ENCODE measurements at places on chromosomes 3 and 15.

DNA sequence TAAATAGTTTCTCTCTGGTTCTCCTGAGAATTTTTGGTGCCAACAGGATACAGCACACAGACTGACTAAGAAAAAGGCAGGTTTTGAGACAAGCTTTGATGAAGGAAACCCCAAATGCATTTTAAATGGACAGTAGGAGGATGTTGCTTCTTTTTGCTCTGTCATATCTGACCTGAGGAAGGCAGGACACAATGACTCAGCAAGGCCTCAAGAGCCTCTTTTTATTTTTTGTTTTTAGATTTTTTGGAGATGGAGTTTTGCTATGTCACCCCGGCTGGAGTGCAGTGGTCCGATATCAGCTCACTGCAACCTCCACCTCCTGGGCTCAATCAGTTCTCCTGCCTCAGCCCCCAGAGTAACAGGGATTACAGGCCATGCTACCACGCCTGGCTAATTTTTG lies 16.9 kb upstream of the KNG1 start:
- no peak for DNase-seq

DNA sequence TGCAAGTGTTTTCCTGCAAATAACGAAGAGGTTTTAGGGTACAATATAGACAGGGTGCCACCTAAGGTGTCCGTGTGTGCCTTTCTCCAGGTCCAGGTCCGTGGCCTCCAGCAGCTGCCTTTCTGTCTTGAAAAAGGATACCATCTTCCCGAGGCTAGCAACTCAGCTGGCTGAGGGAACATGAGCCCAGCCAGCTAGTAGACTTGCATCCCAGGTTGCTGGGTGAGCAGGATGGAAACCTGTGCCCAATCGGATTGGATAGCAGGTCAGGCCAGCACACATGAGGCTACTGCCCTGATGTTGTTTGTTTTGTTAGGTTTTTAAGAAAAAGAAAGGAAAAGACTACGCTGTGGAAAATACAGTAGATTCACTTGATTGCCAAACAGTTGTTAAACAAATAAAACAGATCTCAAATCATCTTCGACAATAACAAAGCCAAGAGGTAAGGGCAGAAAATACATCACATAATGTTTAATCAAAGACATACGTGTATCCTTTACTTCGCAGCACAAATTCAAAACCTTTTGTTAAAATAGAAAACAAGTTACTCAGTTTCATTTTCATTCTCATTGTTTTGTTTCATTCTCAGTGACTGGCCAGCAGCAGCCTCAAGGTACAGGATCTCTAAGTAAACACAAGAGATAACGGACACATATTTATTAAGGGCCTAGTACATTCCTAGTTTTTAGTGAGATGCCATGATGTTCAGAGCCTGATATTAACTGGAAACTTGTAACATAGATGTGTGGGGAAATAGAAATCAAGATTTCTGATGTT lies 661.2 kb upstream of the NR2F2 start:
- no peak for DNase-seq

GRCh38 chr3:170751083-170751898 lies 118.7 kb downstream of the RPL22L1 start:
- DNase-seq, result no peak

DNA sequence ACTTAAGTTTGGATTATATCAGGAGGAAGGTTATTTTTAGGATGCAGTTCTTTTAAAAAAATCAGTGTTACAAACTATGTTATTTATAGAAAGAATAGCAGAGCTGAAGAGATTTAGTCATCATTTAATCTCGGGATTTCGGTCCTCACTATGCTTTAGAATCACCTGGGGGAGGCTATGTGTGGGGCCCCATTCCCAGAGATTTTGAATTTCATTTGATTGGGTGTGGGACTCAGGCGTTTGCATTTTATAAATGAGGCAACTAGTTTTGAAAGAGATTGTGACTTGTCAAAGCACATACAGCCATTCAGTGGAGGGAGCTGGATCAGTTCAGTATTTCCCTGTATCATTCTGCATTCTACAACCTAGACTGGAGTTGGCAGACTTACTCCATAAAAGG lies 36.8 kb downstream of the TFG start:
- no peak for DNase-seq

GRCh38 chr3:112847692-112848091 lies 1.0 kb upstream of the CD200R1L start:
- peak; percentile 12 for DNase-seq

GRCh38 chr3:279325-279724 lies 82.8 kb downstream of the CHL1 start:
- no peak for DNase-seq

DNA sequence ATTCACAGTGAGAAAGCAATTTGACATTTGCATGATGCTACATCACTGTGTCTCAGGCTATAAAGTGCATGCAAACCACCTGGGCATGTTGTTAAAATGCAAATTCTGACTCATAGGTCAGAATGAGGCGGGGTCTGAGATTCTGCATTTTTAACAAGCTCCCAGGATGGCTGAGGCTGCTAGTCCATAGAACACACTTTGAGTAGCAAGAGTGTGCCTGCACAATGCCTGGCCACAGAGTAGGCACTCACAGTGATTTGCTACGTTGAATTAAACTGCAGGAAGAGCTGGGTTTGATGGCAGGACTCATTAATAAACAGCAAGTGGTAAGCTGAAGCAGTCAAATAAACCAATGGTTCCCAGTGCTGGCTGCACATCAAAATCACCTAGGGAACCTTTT lies 48.1 kb downstream of the NTRK3 start:
- DNase-seq, result no peak

DNA sequence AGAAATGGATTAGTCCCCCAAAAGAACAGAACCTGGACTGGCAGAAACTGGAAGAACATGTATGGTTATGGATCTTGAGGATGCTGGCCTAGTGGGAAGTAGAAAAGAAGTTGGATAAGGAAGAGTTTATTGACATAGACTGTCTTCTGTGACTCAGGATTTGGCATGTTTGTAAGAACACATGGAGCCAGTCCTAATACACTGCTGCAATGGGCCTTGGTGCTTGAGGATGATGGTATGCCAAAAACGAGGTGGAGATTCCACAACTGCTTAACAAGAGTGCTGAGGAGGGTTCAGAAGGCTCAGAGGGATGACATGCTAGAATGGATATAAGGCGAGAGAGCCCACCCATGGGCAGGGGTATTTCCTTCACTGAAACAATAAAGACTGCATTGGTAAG lies 22.4 kb downstream of the LZTFL1 start:
- DNase-seq, result no peak

DNA sequence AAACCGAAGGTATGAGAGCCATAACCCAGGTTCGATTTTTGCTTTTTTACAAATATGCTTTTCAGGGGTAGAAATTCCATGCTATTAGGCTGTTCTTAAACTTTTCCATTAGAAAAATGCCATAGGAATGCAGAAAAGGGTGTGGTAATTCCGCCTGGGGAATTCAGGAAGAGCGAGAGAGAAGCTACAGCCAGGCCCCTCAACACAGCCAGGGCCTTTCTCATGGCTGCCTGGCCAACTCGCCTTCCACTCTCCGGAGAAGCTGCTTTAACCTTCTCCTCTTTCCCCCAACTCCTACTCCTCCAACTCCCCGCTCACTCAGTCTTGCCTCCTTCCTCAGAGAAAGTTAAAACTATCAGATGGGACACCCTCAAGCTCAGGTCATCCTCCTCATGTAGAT lies 9.1 kb upstream of the TICRR start:
- DNase-seq, result no peak

- DNase-seq, result no peak
Observed at GRCh38 chr3:130971208-130971607, 55.4 kb downstream of the ASTE1 start.

GRCh38 chr3:159082519-159082918 lies 280.7 kb downstream of the MFSD1 start:
- DNase-seq, result no peak

GRCh38 chr3:70006089-70006488 lies 6.6 kb downstream of the SAMMSON start:
- DNase-seq, result no peak

- no peak for DNase-seq
Observed at GRCh38 chr15:52803467-52804306, 13.6 kb upstream of the ONECUT1 start.

DNA sequence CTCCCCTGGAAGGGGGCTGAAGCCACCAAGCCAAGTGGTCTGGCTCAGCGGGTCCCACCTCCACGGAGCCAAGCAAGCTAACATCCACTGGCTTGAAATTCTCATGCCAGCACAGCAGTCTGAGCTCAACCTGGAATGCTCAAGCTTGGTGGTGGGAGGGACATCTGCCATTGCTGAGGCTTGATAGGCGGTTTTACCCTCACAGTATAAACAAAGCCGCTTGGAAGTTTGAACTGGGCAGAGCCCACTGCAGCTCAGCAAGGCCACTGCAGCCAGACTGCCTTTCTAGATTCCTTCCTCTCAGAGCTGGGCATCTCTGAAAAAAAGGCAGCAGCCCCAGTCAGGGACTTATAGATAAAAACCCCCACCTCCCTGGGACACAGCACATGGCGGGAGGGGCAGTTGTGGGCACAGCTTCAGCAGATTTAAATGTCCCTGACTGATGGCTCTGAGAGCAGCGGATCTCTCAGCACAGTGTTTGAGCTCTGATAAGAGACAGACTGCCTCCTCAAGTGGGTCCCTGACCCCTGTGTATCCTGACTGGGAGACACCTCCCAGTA lies 23.2 kb upstream of the IGSF10 start:
- DNase-seq, result no peak

DNA sequence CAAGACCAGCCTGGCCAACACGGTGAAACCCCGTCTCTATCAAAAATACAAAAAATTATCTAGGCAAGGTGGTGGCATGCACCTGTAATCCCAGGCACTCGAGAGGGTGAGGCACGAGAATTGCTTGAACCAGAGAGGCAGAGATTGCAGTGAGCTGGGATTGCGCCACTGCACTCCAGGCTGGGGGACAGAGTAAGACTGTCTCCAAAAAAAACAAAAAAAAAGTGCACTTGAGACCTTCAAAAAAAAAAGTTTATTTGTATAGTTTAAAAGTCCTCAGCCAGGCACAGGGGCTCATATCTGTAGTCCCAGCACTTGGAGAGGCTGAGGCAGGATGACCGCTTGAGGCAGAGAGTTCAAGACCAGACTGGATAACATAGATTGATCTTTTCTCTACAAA lies 2.1 kb downstream of the PBRM1 start:
- no peak for DNase-seq

DNA sequence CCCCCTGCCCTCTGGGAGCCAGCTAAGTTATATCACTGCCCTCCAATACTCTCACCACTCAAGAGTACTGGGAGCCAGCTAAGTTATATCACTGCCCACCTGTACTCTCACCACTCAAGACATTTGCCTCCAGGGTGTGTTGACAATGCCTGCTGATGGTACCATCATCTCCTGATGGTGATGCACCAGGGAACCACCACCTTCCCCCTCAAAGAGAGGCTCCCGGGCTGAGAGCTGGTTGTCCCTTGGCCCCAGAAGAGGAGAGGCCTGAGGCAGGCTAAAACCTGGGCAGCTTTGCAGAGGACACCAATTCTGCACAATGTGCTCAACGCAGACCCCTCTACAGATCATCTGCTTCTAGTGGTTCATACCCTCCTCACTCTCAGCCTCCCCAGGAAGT lies 7.5 kb upstream of the HAPLN3 start:
- no peak for DNase-seq

GRCh38 chr15:100114100-100114499 lies 227.7 kb downstream of the ADAMTS17 start:
- DNase-seq, result no peak

- DNase-seq, result no peak
Observed at GRCh38 chr3:33008282-33008681, 56.8 kb downstream of the CCR4 start.

DNA sequence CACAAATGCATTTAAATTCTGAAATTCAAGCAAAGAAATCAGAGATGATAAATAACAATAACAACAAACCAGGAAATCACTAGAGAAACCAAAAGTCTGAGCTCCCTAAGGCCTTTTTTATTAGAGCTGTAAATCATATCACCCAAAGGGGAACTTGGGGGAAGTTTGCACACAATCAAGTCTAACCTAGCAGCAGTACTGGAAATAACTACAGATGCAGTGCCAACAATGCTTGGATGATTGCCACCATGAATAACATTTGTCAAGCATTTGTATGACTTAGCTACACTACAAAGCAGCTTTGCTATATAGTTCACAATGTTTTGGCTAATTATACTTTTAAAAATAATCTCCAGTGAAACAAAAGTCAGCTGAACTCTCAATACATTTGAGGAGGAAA lies 27.8 kb downstream of the SHQ1 start:
- DNase-seq, result no peak

- DNase-seq, result no peak
Observed at GRCh38 chr3:46070595-46071093, 43.4 kb upstream of the XCR1 start.

DNA sequence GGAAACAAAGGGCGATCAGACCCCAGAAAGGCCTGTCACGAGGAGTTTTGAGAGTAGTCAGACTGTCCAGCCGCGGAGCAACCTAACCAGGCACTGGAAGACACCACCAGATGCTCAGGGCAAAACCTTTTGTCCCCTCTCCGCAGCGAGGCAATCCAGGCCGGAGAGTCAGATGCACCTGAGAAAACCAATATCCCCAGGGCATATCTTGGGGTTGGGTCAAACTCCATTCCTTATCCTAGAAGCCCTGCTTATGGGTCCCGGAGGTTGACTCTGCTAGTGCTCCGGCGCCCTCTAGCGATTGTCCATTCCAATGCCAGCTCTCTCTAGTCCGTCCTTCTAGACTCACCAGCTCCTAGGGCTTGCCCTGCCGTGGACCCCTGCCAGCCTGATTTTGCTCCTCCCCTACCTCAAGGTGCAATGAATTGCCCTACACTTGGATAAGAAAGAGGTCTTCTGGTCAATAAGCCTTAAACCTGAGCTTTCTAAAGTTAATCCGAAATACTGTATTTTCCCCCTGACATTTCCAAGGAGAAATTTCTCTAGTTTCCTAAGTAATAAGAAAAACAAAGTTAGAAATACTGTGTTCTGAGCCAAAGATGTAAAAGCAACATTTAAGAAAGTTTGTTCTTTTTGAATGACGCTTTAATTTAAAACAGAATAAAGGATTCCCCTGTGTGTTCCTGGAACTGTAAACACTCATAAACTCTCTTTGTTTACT lies 5.5 kb downstream of the CPNE4 start:
- DNase-seq, result peak; percentile 22

- DNase-seq, result no peak
Observed at GRCh38 chr3:69292959-69293574, 92.8 kb downstream of the FRMD4B start.

GRCh38 chr3:99909714-99910495 lies 92.2 kb downstream of the CMSS1 start:
- DNase-seq, result no peak

DNA sequence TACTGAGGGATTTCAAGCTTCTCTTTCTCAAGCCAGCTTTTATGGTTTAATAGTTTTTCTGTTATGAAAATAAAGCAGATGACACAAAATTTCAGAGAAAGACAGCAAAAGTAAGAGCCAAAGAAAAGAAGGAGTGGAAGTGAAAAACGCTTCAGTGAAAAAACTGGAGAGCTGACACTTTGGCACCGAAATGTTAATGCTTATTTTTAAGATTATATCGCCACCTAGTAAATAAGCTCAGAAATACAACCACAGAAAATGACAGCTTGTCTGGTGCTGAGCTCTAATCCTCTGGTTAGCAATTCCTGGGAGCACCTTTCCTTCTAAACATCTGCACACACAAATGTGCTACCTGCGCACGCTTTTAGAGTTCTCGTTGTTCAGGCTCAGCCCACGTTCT lies 101.6 kb downstream of the ZPLD1 start:
- no peak for DNase-seq
